Activated T-helper 2 cell treated with anti-CD3 and anti-CD28 coated beads, Interferon-gamma antibody, Interleukin-2, Interleukin-4, amounts not matched to agents 10 μg/mL and 5 μg/mL and 100 μg/mL, durations not matched to agents 14 hours and 24 hours and 36 hours (primary cell): ENCODE measurements at places on chromosomes 3 and 15. TPM values are rescaled to one million over a fixed set of nuclear protein-coding genes. Genes with fewer than 3 reads are reported as not detected.

Gene PPP1R14D
- total RNA-seq: not detected in 2 replicates

Gene CAV3
- total RNA-seq: not detected in 2 replicates

Gene EFCAB12
- 0.25 and 0.48 TPM in 2 replicates for total RNA-seq

Gene CCDC39
- not detected in 2 replicates for total RNA-seq

Gene IGF2BP2
- 0.05 and 1.6 TPM in 2 replicates for total RNA-seq

Gene NAA80
- total RNA-seq: 24.9 and 25.0 TPM in 2 replicates

Gene TICRR
- total RNA-seq: 18.0 and 18.7 TPM in 2 replicates

Gene TMEM207
- total RNA-seq: not detected in 2 replicates

Gene CCR5
- total RNA-seq: 0.30 and 0.46 TPM in 2 replicates

Gene UBL7
- 55.3 and 59.1 TPM in 2 replicates for total RNA-seq

DNA sequence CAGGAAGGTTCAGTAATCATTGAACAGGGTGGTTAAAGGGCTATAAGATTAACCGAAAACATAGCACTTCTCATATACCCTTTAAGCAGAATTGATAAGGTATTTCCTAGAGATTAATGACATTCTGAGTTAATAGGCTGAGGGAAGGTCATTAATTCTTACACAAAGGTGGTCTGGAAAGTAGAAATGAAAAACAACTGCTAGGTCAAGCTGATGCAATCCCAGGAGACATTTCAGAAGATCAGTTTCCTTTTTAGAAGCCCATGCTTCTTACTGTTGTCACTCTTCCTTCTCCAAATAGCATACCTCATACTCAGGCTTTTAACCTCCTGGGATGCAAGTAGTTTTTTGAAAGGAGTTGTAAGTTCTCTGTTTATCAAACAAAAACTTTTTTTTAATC, 8.8 kb downstream of the FILIP1L start:
- no peak overlapping the region for H3K4me3 ChIP-seq
- no peaks in the 10 kb centered on the region for H3K27me3 ChIP-seq
- H3K27ac ChIP-seq: peak overlapping the region; percentile 32
- peaks cover 60% of the 10 kb centered on the region for H3K36me3 ChIP-seq
- DNase-seq: no peak
- peaks cover 46% of the 10 kb centered on the region for H3K4me1 ChIP-seq

- H3K4me1 ChIP-seq: peaks cover 10% of the 10 kb centered on the region
- H3K27me3 ChIP-seq: peaks cover 14% of the 10 kb centered on the region
- H3K36me3 ChIP-seq: no peaks in the 10 kb centered on the region
- DNase-seq: peak; percentile 14
- peak overlapping the region; percentile 50 for H3K4me3 ChIP-seq
- no peak overlapping the region for H3K27ac ChIP-seq
Measured at GRCh38 chr15:69031013-69032001, 16.8 kb downstream of the NOX5 start.

GRCh38 chr15:74988007-74988800, 7.2 kb upstream of the SCAMP5 start:
- H3K4me1 ChIP-seq: peaks cover 13% of the 10 kb centered on the region

GRCh38 chr3:149384911-149385321, 7.5 kb upstream of the TM4SF1 start:
- H3K4me1 ChIP-seq: no peaks in the 10 kb centered on the region
- peaks cover 2% of the 10 kb centered on the region for H3K27me3 ChIP-seq
- no peak overlapping the region for H3K27ac ChIP-seq
- no peak for DNase-seq

DNA sequence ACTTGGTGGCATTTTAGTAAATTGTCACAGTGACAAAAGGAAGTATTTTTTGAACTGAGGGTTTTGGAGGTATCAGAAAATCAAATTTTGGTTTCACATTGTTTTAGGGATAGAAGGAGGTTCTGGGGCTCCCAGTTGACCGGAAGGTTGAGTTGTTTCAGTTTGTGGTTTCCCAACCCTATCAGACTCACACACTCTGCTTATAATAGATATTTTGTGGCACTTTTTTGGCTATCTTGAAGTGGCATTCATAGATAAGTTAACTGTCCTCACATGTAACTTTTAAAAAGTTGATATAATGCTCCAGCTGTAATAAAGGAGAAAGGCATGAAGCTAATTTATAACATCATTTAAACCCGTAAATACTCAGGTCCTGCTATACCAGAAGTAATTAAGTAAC, 12.8 kb downstream of the ARMC8 start:
- H3K4me1 ChIP-seq: peaks cover 15% of the 10 kb centered on the region
- no peak overlapping the region for H3K4me3 ChIP-seq
- no peak overlapping the region for H3K27ac ChIP-seq
- DNase-seq: no peak

DNA sequence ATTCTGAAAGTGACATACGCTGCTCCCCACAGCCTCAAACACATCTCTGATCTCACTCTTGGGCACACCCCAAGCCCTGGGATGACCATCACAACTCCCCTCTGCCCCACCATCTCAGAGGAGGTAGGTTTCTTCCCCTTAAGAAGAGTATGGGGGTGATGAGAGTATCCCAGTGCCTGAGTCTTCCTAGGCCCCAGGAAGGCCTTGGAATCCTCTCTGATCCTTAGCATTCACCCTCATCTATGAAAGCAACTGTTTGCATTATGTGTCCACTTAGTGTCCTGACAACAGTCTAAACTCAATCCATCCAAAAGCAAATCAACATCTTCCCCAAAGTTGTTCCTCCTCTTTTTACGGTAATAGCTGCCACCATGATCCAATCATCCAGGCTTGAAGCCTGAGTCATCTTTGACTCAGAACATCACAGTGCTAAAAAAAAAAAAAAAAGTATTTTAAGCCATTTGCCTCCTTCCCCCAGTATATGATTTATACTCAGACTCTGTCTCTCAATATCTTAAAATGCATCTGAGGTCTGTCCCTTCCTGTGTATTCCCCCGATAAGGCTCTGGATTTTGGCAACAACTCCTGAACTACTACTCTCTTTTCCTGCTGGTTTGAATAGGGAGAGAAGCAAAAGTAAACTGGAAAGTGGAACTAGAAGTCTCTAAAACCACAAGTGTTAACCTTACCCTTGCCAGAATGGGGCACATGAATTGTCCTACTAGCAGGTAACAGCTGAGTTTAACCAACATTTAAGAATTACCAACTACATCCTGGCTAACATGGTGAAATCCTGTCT, 22.5 kb downstream of the POPDC2 start:
- peak overlapping the region; percentile 18 for H3K4me3 ChIP-seq
- no peak for DNase-seq
- H3K27ac ChIP-seq: peak overlapping the region; percentile 86
- peaks cover 41% of the 10 kb centered on the region for H3K4me1 ChIP-seq
- peaks cover 19% of the 10 kb centered on the region for H3K36me3 ChIP-seq
- H3K27me3 ChIP-seq: peaks cover 1% of the 10 kb centered on the region

- no peak for DNase-seq
- peak overlapping the region; percentile 57 for H3K4me3 ChIP-seq
- H3K36me3 ChIP-seq: peaks cover 14% of the 10 kb centered on the region
- peak overlapping the region; percentile 91 for H3K27ac ChIP-seq
- peaks cover 93% of the 10 kb centered on the region for H3K4me1 ChIP-seq
- no peaks in the 10 kb centered on the region for H3K27me3 ChIP-seq
Measured at GRCh38 chr3:4906107-4906621, 73.1 kb upstream of the BHLHE40 start.

- H3K4me1 ChIP-seq: no peaks in the 10 kb centered on the region
- DNase-seq: no peak
- H3K4me3 ChIP-seq: no peak overlapping the region
- H3K27ac ChIP-seq: no peak overlapping the region
- H3K36me3 ChIP-seq: no peaks in the 10 kb centered on the region
Measured at GRCh38 chr15:99202176-99202552, 47.2 kb downstream of the TTC23 start.

GRCh38 chr15:79037848-79038247, 52.7 kb downstream of the RASGRF1 start:
- H3K4me3 ChIP-seq: no peak overlapping the region
- H3K36me3 ChIP-seq: no peaks in the 10 kb centered on the region
- DNase-seq: no peak
- H3K27me3 ChIP-seq: peaks cover 18% of the 10 kb centered on the region
- H3K27ac ChIP-seq: no peak overlapping the region

DNA sequence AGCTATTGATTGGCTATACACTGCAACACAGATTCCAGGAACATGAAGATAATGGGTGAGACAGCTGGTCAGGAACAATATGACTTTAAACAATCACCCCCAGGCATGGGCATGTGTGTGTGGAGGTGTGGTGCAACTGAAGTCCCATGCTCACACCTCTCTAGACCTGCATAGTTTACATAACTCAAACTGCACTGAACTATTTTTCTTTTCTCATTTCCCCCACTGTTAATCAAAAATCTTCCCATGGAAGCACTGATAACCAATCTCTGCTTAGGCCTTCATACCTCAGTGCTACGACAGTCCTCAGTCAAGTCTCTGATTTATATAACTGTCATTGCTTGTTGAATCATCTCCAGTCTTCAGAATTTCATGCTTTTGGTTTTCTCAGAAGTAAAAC, 600.2 kb downstream of the NTRK3 start:
- no peaks in the 10 kb centered on the region for H3K4me1 ChIP-seq
- no peak for DNase-seq
- no peaks in the 10 kb centered on the region for H3K27me3 ChIP-seq
- H3K4me3 ChIP-seq: no peak overlapping the region

GRCh38 chr3:170811515-170811914, 58.5 kb downstream of the RPL22L1 start:
- H3K4me1 ChIP-seq: peaks cover 10% of the 10 kb centered on the region
- DNase-seq: no peak
- H3K36me3 ChIP-seq: no peaks in the 10 kb centered on the region
- H3K27me3 ChIP-seq: peaks cover 7% of the 10 kb centered on the region

DNA sequence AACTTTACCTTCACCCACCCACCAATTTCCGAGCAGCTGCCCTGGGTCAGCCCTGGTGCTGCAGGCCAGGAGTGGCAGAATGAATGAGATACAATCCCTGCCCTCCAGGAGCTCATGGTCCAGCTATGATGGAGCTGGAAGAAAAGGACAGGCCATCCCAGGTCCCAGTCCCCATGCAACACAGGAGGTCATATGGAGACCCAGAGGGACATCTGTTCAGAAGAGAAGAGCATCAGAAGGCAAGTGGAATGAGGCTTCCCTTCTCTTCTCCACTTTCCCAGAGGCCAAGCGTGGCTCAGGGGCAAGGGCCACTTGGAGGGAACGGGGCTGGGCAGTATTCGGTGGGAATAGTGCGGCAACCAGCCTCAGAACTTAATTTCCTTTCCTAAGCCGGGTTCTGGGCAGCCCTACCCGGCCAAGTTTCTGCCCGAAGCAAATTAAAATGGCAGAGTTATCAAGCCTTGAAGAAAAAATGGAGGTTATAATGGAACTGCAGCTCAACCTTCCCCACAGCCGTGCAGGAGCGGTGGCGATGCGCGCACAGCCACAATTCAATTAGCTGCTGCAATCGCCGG, 35.9 kb downstream of the TLE3 start:
- H3K27me3 ChIP-seq: no peaks in the 10 kb centered on the region
- no peak overlapping the region for H3K4me3 ChIP-seq
- no peaks in the 10 kb centered on the region for H3K4me1 ChIP-seq
- peaks cover 69% of the 10 kb centered on the region for H3K36me3 ChIP-seq

DNA sequence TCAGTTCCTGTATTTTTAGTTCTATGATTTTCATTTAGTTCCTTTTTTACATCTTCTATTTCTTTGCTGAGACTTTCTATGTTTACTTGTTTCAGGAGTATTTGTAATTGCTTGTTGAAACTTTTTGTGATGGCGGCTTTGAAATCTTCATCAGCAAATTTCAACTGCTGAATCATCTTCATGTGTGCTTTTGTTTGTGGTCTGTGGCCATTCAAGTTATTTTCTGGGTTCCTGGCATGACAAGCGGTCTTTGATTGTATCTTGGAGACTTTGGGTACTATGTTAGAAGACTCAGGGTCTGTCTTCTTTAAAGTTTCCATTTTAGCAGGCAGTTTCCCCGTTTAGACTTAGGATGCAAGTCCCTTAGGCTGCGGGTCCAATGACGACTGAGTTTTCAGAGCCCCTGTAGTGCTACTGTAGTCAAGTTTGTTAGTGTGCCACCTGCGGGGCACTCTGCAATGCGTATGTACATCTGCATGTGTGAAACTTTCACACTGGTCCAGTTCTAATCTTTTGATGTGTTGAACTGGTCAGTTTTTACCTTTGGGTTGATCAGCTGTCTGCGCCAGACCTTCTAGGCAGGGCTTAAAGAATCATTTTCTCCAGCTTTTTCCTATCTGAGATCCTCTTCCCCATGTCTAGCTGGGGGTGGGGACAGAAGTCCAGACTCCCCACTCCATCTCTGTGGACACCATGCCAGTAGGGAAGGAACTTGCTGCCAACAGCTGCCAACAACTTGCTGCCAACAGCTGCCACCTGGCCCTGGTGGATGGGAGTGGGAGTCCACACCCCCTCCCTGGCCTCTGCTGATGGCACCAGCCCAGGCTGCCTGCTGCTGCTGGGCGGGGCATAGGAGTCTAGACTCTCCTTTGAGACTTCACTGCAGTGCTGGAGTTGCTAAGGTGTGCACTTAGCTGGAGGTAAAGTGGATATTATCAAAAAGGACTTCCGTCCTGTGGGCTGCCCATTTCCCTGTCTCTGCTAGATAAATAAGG, 190.9 kb downstream of the TJP1 start:
- peaks cover 2% of the 10 kb centered on the region for H3K27me3 ChIP-seq
- no peak overlapping the region for H3K4me3 ChIP-seq
- H3K4me1 ChIP-seq: no peaks in the 10 kb centered on the region
- DNase-seq: no peak

DNA sequence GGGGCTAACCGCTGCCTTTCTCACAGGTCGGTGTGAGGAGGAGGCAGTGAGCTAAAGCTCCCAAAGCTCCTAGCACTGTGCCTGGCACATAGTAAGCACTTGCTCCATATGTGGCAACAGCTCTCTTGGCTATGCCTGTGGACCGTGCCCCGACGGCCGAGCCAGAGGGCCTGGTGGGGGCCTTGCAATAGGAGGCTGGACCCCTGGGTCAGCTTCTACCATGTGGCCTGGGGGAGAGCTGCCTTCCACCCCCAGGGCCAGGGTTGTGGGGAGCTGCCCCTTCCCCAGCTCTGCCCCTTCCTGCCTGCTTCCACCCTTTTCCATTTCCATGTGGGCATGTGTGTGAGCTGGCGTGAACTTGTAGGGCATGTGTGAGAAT, 16.9 kb upstream of the GNAT1 start:
- no peak for DNase-seq
- H3K4me1 ChIP-seq: peaks cover 3% of the 10 kb centered on the region
- peaks cover under 1% of the 10 kb centered on the region for H3K27me3 ChIP-seq
- no peaks in the 10 kb centered on the region for H3K36me3 ChIP-seq
- no peak overlapping the region for H3K4me3 ChIP-seq

GRCh38 chr3:52025453-52025852, 29.8 kb upstream of the RPL29 start:
- peaks cover 3% of the 10 kb centered on the region for H3K27me3 ChIP-seq
- no peak overlapping the region for H3K4me3 ChIP-seq
- no peak overlapping the region for H3K27ac ChIP-seq
- H3K4me1 ChIP-seq: no peaks in the 10 kb centered on the region

GRCh38 chr15:51737522-51738305, at the start of gene LYSMD2:
LYSMD2 (minus strand) TSS chr15:51737655; CDS start chr15:51737622, 33 bp downstream.
- peaks cover 6% of the 10 kb centered on the region for H3K36me3 ChIP-seq
- peaks cover 6% of the 10 kb centered on the region for H3K27me3 ChIP-seq
- DNase-seq: peak; percentile 59
- peaks cover 40% of the 10 kb centered on the region for H3K4me1 ChIP-seq

GRCh38 chr3:190318666-190319065, 3.6 kb downstream of the CLDN1 start:
- H3K27me3 ChIP-seq: peaks cover 7% of the 10 kb centered on the region
- no peaks in the 10 kb centered on the region for H3K36me3 ChIP-seq
- DNase-seq: no peak
- peak overlapping the region; percentile 13 for H3K27ac ChIP-seq
- peaks cover 45% of the 10 kb centered on the region for H3K4me1 ChIP-seq
